Uterus (tissue), 4 donors: ENCODE measurements at places on chromosomes 16 and 17. TPM values are rescaled to one million over a fixed set of nuclear protein-coding genes. Genes with fewer than 3 reads are reported as not detected.

Gene BAIAP3
- total RNA-seq, result 1.8 TPM

Gene CTU2
- total RNA-seq, result 11.3 TPM

Gene RPL23
- total RNA-seq, result 1,418 TPM

Gene CA10
- total RNA-seq, result not detected

Gene GNG13
- total RNA-seq, result not detected

Gene NME3
- total RNA-seq, result 208 TPM

Gene CNEP1R1
- 19.6 TPM for total RNA-seq

Gene C16orf89
- not detected for total RNA-seq

Gene MYO1D
- total RNA-seq, result 55.2 TPM

Gene MAP3K14
- 1.0 TPM for total RNA-seq

Gene IGF2BP1
- total RNA-seq, result 1.8 TPM

DNA sequence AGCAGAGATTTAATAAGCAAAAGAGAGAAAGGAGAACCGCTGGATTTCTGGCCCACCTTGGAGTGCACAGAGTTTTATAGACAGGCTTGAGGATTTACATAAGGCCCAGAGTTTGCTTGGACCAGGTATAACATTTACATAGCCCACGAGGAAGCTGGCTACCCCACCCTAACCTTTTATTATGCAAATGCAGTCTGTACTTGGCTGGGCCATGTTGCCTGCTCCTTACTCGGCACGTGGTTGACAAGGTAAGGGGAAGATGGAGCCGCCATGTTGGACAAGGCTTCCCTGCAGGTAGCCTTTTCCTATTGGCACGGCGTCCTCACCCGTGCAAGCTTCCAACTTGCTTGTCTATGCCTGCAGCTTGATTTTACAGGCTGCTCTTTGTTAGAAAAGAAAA lies 35.2 kb upstream of the HS3ST3A1 start:
- no peak overlapping the region for H3K4me3 ChIP-seq
- DNase-seq, result no peak
- no peaks in the 10 kb centered on the region for H3K4me1 ChIP-seq
- no peaks in the 10 kb centered on the region for H3K36me3 ChIP-seq
- no peaks in the 10 kb centered on the region for H3K27me3 ChIP-seq
- H3K27ac ChIP-seq, result no peak overlapping the region

GRCh38 chr17:68903286-68903685 lies 51.9 kb downstream of the ABCA8 start:
- no peak for DNase-seq
- no peaks in the 10 kb centered on the region for H3K27me3 ChIP-seq
- H3K27ac ChIP-seq, result no peak overlapping the region
- H3K4me3 ChIP-seq, result no peak overlapping the region
- H3K36me3 ChIP-seq, result no peaks in the 10 kb centered on the region

- no peak overlapping the region for H3K4me3 ChIP-seq
- H3K4me1 ChIP-seq, result no peaks in the 10 kb centered on the region
- H3K36me3 ChIP-seq, result no peaks in the 10 kb centered on the region
- H3K27me3 ChIP-seq, result no peaks in the 10 kb centered on the region
- no peak for DNase-seq
Measured at GRCh38 chr17:9925457-9925856, 20.4 kb upstream of the RCVRN start.

- H3K27me3 ChIP-seq, result no peaks in the 10 kb centered on the region
- H3K4me1 ChIP-seq, result no peaks in the 10 kb centered on the region
- no peak for DNase-seq
- H3K36me3 ChIP-seq, result no peaks in the 10 kb centered on the region
- no peak overlapping the region for H3K27ac ChIP-seq
Measured at GRCh38 chr17:21303441-21304065, 19.0 kb downstream of the MAP2K3 start.

DNA sequence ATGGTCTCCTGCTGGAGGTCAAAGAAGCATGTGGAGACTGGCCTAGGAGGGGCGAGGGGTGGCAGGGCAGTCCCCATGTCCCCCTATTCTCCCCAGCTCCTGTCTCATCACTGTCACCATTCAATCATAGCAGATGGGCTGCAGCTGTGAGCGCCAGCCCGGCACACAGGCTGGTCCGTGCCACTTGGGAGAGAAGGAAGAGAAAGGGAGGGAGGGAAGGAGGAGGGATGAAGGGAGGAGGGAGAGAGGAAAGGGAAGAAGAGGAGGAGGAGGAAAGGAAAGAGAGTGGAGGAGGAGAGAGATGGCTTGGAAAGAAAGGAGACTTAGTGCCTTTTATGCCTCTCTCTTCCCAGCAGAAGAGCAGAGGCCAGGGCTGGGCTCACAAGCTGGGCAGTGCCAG lies 12.4 kb downstream of the NEUROD2 start:
- no peak overlapping the region for H3K4me3 ChIP-seq
- H3K27me3 ChIP-seq, result peaks cover 25% of the 10 kb centered on the region
- H3K27ac ChIP-seq, result no peak overlapping the region
- no peak for DNase-seq

GRCh38 chr17:38735161-38735997 lies 5.2 kb downstream of the CISD3 start:
- no peaks in the 10 kb centered on the region for H3K27me3 ChIP-seq
- DNase-seq, result peak; percentile 69
- no peaks in the 10 kb centered on the region for H3K4me1 ChIP-seq
- no peak overlapping the region for H3K4me3 ChIP-seq

GRCh38 chr17:44906010-44906646 lies 6.9 kb upstream of the EFTUD2 start:
- no peaks in the 10 kb centered on the region for H3K4me1 ChIP-seq
- no peak for DNase-seq
- no peaks in the 10 kb centered on the region for H3K27me3 ChIP-seq
- H3K4me3 ChIP-seq, result no peak overlapping the region
- no peak overlapping the region for H3K27ac ChIP-seq

GRCh38 chr17:64024781-64025731 lies 4.6 kb upstream of the ICAM2 start:
- no peak for DNase-seq
- H3K4me1 ChIP-seq, result no peaks in the 10 kb centered on the region
- no peaks in the 10 kb centered on the region for H3K36me3 ChIP-seq
- H3K27ac ChIP-seq, result no peak overlapping the region
- H3K27me3 ChIP-seq, result no peaks in the 10 kb centered on the region
- no peak overlapping the region for H3K4me3 ChIP-seq

GRCh38 chr17:63838631-63839171 lies 3.8 kb downstream of the SMARCD2 start:
- no peak overlapping the region for H3K4me3 ChIP-seq
- peak; percentile 91 for DNase-seq
- H3K27ac ChIP-seq, result peak overlapping the region; percentile 86
- H3K4me1 ChIP-seq, result peaks cover 20% of the 10 kb centered on the region
- no peaks in the 10 kb centered on the region for H3K36me3 ChIP-seq
- H3K27me3 ChIP-seq, result peaks cover 3% of the 10 kb centered on the region

DNA sequence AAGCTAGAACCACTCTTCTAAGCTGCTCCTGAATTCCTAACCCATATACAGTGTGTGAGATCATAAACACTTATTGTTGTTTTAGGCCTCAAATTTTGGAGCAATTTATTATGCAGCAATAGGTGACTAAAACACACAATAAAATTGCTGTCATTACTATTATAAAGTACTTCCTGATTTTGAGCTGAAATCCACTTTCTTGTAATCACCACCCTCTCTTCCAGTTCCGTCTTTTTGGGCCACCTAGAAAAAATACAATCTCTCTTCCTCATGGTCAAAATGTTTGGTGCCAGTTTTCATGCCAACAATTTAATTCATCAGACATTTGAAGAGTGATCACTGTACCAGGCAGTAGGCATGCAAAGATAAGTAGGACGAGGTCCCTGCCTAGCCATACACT lies 43.3 kb upstream of the NF1 start:
- H3K4me3 ChIP-seq, result no peak overlapping the region
- DNase-seq, result no peak
- no peaks in the 10 kb centered on the region for H3K36me3 ChIP-seq
- H3K27ac ChIP-seq, result no peak overlapping the region

DNA sequence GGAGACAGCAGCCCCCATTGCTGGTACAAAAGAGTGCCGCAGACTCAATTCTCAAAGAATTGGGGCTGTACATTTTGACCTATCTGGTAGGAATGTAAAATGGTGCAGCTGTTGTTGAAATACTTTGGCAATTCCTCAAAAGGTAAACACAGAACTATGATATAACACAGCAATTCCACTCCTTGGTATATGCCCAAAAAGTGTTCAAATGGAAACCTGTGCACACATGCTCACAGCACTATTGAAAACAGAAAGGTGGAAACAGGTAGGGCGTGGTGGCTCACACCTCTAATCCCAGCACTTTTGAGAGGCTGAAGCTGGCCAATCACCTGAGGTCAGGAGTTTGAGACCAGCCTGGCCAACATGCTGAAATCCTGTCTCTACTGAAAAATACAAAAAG lies 34.7 kb downstream of the ANKRD11 start:
- H3K27me3 ChIP-seq, result no peaks in the 10 kb centered on the region
- no peak overlapping the region for H3K27ac ChIP-seq
- peaks cover 9% of the 10 kb centered on the region for H3K4me1 ChIP-seq
- DNase-seq, result no peak
- no peaks in the 10 kb centered on the region for H3K36me3 ChIP-seq

- DNase-seq, result no peak
- no peaks in the 10 kb centered on the region for H3K27me3 ChIP-seq
- H3K4me3 ChIP-seq, result no peak overlapping the region
- H3K4me1 ChIP-seq, result no peaks in the 10 kb centered on the region
Measured at GRCh38 chr16:65062736-65063583, 58.9 kb downstream of the CDH11 start.

DNA sequence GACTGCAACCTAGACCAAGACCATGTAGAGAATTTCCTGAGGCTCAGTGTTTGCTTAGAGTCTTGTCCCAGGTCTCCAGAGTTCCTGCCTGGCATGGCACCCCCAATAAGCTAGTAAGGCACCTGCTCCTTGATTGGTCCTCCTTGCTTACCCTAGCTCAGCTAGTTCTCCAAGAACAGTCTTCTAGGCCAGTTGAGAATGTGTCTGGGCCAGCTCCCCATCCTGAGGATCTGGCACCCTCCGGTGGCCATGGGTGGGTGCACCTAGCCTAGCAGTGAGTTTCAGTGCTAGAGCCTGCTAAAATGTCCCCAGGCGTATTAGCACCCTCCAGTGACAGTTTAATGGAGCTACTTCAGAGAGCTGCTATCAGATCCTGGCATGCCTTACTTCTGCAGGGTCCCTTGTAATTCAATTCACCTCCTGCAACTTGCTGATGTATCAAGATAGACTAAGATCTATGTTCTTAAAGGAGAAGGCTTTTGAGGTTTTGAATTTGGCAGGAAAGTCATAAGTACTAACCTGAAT lies 44.4 kb upstream of the MED13 start:
- H3K27me3 ChIP-seq, result no peaks in the 10 kb centered on the region
- DNase-seq, result no peak
- H3K4me3 ChIP-seq, result no peak overlapping the region
- no peak overlapping the region for H3K27ac ChIP-seq

- no peaks in the 10 kb centered on the region for H3K27me3 ChIP-seq
- H3K36me3 ChIP-seq, result no peaks in the 10 kb centered on the region
- DNase-seq, result no peak
- no peak overlapping the region for H3K27ac ChIP-seq
- no peak overlapping the region for H3K4me3 ChIP-seq
- H3K4me1 ChIP-seq, result no peaks in the 10 kb centered on the region
Measured at GRCh38 chr17:7132511-7133094, 18.0 kb upstream of the ASGR2 start.

DNA sequence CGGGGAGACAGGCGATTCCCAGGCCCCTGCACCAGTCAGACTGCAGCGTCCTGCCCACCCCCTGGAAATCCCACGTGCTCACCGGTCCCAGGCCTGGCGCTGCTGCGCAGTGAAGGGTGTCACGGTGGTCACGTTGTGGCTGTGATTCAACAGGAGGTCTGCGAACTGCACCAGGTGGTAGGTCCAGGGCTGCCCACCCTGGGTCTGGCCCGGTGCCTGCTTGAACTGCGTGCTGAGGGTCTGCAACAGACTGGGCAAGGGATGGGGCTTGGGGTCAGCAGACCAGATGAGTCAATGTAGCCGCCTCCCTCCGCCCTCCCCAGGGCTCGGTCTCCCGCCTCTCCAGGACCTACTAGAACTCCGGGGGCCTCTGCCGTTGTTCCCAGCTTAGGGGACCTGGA lies 7.1 kb downstream of the MYBBP1A start:
- H3K36me3 ChIP-seq, result no peaks in the 10 kb centered on the region
- H3K27ac ChIP-seq, result no peak overlapping the region
- DNase-seq, result no peak
- no peak overlapping the region for H3K4me3 ChIP-seq

- H3K36me3 ChIP-seq, result no peaks in the 10 kb centered on the region
- H3K4me3 ChIP-seq, result no peak overlapping the region
- no peak for DNase-seq
- H3K27me3 ChIP-seq, result no peaks in the 10 kb centered on the region
- H3K4me1 ChIP-seq, result no peaks in the 10 kb centered on the region
Measured at GRCh38 chr16:27217256-27217655, 13.9 kb downstream of the KDM8 start.
